ENCODE measurements at places on chromosomes 11 and 22. TPM values are rescaled to one million over a fixed set of nuclear protein-coding genes. Genes with fewer than 3 reads are reported as not detected.

DNA sequence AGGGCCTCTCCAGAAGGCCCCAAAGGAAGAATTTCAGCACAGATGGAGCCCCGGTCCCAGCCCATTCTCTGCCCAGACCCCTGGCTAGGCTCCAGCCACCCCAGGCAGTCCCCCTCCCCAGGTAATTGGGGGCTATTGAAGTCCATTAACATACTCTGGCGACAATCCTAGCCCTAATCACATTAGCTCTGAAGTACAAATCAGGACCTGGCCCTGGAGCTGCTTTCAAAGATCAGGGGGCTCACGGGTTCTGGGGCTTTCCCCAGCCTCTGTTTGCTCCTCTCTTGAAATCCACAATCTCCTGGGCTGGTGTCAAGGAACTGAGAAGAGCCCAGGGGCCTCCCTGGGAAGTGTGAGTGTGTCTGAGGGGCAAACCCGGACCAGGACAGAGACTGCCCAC is 22.3 kb downstream of the FGF4 start:
- no peak for DNase-seq

- DNase-seq = no peak
These were observed 7.8 kb upstream of the GAS2L1 start for GRCh38 chr22:29298641-29299040.

- DNase-seq = no peak
These were observed 5.1 kb downstream of the SLC37A4 start for GRCh38 chr11:119025541-119025940.

DNA sequence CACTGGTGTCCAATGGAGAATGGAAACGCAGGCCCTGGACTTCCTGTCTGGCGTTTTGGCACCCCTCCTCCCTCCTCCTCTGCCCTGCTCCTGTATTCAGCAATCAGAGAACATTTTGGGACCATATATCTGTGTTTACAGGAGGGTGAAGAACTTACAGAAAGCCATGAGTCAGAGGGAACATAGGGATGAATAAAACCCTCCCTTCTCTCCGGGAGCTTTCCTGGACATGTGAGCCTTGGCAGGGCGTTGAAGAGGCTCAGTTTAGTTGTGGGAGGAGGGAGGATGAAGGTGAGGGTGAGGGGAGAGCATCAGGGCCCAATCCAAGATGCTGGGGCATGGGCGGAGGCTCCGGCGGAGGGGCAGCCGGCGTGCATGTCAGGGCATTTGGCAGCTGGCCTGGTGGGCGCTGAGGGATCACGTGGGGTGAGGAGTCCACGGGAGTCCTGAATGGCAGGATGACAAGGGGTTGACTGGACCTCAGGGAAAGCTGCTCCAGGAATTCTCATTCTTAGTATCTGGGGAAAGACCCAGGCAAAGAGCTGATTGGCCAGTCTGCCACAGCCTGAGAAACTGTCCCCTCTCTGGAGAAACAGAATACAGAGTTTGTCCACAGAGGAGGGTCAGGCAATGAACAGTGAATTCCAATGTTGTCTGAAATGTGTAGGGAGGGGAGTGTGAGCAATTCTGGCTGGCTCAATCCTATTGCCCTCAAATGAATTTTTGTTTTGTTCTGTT is 28.9 kb downstream of the MICAL2 start:
- DNase-seq = no peak

DNA sequence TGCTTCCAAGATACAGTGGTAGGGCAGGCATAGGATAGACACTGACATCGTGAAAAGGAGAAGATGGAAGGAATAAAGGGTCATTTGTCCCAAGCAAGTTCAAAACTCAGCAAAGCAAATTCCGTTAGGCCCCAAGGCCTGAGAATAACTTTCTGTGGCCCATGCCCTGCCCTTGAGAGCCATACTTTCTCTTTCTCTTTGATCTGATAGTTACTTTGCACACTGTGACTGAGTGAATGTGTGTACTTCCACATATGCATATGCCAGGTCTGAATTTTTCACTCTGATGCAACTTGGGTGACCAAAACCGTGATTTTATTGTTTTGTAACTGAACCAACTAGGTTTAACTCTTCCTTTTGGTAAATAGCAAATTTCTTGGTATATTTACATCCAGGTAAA is 371.5 kb downstream of the RAB38 start:
- DNase-seq = no peak

GRCh38 chr22:21569459-21570170 is 2.1 kb downstream of the UBE2L3 start:
- no peak for DNase-seq

- DNase-seq = no peak
These were observed 107.8 kb downstream of the CYP2R1 start for GRCh38 chr11:14784230-14784629.

GRCh38 chr11:81959341-81959740 is 774.3 kb downstream of the FAM181B start:
- DNase-seq = no peak

DNA sequence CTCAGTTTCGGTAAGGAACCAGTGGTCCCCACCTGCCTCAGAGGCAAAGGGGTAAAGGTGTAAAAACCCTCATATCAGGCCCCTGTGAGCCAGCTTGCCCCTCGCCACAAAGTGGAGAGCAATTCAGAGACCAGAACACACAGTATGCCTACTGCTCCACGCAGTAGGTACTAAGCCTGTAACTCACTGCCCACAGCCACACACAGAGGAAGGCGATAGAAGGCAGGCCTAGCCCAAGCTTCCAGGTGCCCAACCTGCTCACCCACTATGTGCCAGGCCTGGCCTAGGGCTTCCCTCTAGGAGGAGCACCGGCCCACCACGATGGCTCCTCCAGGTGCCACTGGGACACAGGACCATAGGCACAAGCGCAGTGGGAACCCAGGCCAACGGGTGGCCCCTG is 63.1 kb upstream of the TCF20 start:
- no peak for DNase-seq

GRCh38 chr11:115577701-115578100 is 73.5 kb upstream of the CADM1 start:
- DNase-seq = no peak

GRCh38 chr11:76212086-76213035 is 6.1 kb upstream of the WNT11 start:
- DNase-seq = no peak

DNA sequence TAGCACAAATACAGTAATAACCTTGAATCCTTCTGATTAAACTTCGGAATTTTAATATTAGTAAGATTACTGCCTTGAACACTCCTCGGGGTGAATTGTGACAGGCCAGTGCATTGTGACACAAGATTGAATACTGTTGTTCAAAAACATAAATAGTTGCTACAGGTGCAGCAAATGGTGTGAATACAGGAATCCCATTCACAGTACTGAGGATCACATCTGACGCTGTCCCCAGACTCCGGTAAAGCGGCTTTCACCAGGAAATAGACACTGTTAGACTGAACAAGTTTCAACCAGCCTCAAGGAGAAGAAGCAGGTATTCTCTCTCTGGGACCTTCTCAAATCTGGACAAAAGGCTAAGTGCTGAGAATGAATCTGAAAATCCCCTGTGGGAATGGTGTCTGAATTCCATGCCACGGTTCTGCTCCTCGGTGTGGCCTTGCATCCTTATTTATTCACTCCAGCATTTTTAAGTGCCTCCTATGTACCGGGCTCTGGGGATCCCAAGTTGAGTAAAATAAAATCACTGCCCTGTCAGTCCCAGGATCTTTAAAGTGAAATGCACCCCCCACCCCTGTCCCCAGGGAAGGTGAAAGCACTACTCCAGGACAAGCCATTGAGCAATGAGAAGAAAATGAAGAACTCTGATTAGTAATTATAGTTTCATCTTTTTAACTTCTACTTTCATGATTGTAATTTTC is 3.4 kb downstream of the LGR4 start:
- no peak for DNase-seq

DNA sequence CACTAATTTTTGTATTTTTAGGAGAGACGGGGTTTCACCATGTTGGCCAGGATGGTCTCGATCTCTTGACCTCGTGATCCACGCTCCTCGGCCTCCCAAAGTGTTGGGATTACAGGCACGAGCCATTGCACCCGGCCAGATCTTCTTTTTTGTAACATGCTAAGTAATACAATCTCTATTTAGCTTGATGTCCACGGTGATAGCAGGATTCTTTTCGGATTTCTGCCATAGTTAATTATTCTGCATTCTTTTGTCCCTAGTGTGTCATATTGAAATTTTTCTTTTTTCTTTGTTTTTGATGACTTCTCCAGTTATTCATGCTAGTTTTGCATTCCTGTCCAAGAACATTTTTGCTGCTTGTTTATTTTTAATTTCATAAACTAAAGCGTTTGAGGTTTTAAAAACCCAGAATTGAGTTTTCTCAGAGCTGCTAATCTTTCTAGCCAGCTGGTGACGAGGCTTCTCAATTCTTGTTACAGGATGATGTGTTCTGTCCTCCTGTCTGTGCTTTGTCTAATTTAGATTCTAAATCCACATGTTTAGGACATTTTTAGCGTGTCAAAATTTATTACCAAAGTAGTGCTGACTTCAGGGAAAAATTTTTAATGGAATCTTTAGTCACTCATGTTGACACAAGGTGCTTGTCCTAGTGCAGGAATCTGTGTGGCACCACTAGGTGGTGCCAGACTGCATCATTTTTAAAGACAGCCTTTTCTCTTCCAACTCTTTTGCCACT is 21.8 kb downstream of the NF2 start:
- peak; percentile 61 for DNase-seq

DNA sequence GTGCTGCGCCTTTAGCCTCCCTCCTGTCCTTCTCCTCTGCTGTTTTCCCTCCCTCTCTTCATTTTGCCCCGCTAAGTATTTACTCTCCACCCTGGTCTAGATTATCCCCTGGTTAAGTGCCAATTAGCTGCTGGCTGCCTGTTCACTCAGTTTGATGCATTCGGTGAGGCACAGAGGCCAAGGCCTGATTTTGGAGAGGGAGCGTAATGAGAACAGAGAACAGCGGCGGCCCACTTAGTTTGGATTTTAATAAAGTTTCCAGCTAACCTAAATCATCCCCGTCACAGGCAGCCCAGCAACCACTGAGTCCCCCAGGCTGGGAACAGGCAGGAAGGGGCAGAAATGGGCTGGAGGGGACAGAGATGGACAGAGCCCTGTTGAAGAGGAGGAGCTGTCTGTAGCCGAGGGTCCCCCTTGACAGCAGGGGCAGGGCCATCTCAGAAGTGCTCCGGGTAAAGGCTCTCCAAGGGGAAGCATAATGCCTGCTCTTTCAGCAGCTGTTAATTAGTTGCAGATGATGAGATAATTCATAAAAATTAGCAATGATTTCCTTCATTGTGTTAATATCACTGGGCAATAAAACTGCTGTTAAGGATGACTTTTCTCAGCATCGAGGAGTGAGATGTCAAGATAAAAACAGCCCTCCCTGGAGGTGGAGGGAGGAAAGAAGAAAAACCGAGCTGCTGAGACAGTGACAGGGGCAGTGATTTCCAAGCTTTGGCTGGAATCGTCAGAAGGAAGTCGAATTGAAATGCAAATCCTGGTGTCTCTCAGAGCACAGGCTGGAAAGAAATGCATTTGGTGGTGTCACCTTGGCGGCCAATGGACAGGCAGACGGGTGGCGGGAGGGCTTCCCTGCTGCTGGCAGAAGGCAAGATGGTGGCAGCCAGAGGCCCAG is 170.1 kb downstream of the GRIK4 start:
- DNase-seq = no peak

- no peak for DNase-seq
These were observed 35.9 kb upstream of the NAV2 start for GRCh38 chr11:19676475-19677380.

- DNase-seq = no peak
These were observed 39.0 kb downstream of the PDGFD start for GRCh38 chr11:104124979-104125378.

DNA sequence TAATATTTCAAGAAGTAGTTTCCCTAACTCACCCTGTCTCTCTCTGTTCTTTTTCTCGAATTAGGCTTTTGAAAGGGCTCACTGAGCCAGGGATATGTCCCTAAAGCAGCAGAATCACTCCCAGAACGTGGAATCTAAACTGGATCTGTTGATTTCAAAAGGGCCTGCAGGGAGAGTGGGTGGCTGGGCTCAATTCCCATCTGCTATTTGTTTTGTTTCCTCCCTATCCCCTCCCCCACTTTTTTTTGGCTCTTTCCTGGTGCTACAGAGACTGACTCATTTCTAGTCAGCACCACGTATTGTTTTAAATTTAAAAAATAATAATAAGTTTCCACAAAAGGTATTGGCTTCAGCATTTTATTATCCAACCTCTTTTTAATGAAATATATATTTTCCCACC is 961.5 kb downstream of the FAM181B start:
- no peak for DNase-seq

- no peak for DNase-seq
These were observed 78.8 kb downstream of the LIF start for GRCh38 chr22:30167734-30168133.

GRCh38 chr11:3642071-3642951 is 519 bp upstream of the ART5 start:
- DNase-seq = peak; percentile 72

- no peak for DNase-seq
These were observed 5.9 kb upstream of the ARL14EP start for GRCh38 chr11:30317030-30317429.

DNA sequence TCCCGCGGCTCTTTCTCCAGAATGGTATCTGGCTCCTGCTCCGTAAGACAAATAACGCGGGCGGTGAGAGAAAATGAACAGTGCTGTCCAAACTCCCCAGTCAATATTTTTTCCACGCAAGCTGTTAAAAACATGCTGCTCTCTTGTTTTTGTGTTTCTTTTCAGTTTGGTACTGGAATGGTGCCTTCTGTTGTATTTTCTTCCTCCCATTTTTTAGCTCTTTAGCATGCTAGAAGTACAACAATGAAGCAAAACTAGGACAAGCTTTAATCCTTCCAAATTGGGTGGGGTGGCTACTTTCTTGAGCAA is 599 bp upstream of the PPP2R1B start:
- DNase-seq = no peak

Gene SCGB2A2
- 2.7 TPM for total RNA-seq

Gene MIAT
- total RNA-seq = 1.1 TPM

Gene UPB1
- 3.5 TPM for total RNA-seq

Gene OR51I1
- total RNA-seq = not detected

Gene YAP1
- total RNA-seq = 10.5 TPM

Gene OOSP1
- not detected for total RNA-seq

Gene CASP4
- total RNA-seq = 82.6 TPM

Gene TMPRSS4
- total RNA-seq = 2.5 TPM

Gene IL17REL
- 5.9 TPM for total RNA-seq

Gene PEX16
- total RNA-seq = 29.6 TPM

Gene ABCC8
- 0.42 TPM for total RNA-seq
